ENCODE measurements at places on chromosomes 2 and 18.

- DNase-seq, result no peak
These were observed 262.0 kb downstream of the MREG start for GRCh38 chr2:215751200-215751910.

GRCh38 chr2:3208591-3208990 is 169.0 kb downstream of the EIPR1 start:
- no peak for DNase-seq

DNA sequence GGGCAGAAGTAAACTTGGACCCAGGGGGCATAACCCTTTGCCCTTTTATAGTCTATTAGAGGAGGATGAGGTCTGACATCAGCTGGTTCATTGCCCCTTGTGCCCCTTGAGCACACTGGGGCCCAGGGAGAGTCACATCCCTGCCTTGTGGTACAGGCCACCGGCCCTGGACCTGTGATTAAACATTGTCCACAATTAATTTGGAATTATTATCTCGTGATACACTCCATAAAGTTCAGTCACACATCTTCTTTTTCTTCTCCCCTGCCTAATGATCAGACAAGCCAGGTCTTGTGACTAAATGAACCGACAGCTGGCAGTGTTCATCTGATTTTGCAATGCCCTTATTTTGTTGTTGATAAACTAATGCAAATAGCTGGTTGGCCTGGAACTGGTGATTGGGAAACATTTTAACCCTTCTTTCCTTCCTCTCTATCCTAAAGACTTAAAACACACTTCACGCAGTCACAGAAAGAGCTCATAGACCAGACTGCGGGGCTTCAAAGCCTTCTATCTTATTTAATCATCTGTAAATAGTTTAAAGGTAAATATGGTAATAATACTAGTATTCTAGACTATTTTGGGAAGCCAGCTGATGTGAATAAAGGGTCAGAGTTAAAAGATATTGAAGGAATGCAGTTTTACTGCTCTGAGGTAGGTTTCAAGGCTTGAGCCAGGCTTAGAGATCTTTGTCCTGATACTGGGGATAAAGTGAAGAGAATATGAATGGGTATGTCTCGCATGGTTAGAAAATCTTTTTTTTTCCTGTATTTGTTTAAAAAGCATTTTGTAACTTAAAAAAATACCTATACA is 13.4 kb downstream of the IL1R1 start:
- DNase-seq, result no peak

GRCh38 chr18:25819746-25820363 is 270.6 kb downstream of the SS18 start:
- DNase-seq, result no peak

DNA sequence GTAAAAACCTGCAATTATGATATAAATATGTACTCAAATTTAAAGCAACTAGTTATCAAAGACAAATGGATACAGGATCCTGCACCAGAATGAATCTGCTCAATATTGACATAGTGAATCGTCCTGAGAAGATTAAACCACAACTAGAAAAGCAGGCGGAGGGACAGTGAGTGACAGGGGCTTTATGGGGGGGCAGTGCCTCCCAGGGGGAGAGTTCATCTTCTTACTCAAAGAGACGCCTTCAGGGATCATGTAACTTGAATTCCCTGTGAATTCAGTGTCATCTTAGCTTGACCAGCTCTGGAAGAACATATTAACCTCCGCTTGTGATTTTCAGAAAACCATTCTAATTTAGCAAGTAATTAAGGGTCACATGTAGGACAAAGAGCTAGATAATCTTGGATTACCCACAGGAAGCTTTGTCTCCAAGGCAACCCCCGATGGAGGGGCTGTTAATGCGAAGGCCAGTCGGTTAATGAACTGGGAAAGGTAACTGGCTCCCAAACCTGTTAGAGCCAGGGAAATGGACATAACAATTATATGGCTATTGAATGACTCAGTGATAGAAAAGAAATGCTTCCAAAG is 17.4 kb upstream of the LMAN1 start:
- DNase-seq, result no peak
